ENCODE measurements at places on chromosomes 7 and 10.

GRCh38 chr7:11591055-11591633 lies 240.9 kb downstream of the THSD7A start:
- no peak overlapping the region for H3K27ac ChIP-seq
- no peaks in the 10 kb centered on the region for H3K36me3 ChIP-seq
- H3K4me1 ChIP-seq = no peaks in the 10 kb centered on the region
- H3K27me3 ChIP-seq = no peaks in the 10 kb centered on the region
- no peak overlapping the region for H3K4me3 ChIP-seq
- no peak for DNase-seq

GRCh38 chr7:11786186-11786585 lies 45.8 kb downstream of the THSD7A start:
- H3K4me3 ChIP-seq = no peak overlapping the region
- H3K36me3 ChIP-seq = no peaks in the 10 kb centered on the region
- no peaks in the 10 kb centered on the region for H3K4me1 ChIP-seq
- DNase-seq = no peak
- no peaks in the 10 kb centered on the region for H3K27me3 ChIP-seq

DNA sequence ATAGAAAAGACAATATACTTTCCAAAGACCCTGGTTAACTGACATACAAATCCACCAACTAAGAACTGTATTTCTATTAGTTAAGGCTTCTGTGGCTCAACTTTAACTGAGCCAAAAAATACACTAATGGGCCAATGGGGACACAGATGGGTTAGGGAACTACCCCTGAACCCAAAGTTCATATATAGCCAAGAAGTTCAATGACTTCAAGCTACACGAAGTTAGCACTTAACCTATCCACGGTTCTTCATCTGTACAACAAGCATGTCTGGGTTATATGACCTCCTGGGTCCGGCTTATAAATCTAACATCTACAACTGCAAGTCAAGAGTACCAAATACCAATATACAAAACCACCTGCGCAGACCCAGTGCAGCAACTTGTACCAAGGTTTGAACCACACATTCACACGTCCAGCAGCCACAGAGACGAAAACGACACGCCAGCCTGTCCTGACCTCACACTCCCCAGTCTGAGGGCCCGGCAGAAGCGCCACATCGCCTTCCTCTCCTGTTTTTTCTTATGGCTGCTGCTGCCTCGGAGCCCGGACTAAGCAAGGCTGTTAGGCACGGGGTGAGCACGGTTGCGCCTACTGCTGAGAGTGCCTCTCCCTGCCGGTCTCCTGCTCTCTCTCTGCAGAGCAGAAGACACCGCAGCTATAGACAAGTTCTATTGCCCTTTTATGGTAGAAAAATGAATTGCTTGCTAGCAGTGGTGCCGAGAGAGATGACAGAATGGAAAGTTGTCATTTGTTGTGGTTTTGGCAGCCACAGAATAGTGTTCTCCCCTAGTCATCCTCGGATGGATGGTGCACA lies 86.3 kb downstream of the RNF216 start:
- peaks cover 100% of the 10 kb centered on the region for H3K4me1 ChIP-seq
- DNase-seq = no peak
- peak overlapping the region; percentile 4 for H3K4me3 ChIP-seq
- H3K36me3 ChIP-seq = no peaks in the 10 kb centered on the region

- no peak overlapping the region for H3K4me3 ChIP-seq
- peaks cover 15% of the 10 kb centered on the region for H3K4me1 ChIP-seq
- H3K27ac ChIP-seq = no peak overlapping the region
Observed at GRCh38 chr7:100486753-100487446, 3.2 kb downstream of the NYAP1 start.

GRCh38 chr10:96416643-96417042 lies 57.8 kb upstream of the OPALIN start:
- no peak overlapping the region for H3K27ac ChIP-seq
- H3K4me3 ChIP-seq = no peak overlapping the region
- no peaks in the 10 kb centered on the region for H3K4me1 ChIP-seq
- no peaks in the 10 kb centered on the region for H3K36me3 ChIP-seq

DNA sequence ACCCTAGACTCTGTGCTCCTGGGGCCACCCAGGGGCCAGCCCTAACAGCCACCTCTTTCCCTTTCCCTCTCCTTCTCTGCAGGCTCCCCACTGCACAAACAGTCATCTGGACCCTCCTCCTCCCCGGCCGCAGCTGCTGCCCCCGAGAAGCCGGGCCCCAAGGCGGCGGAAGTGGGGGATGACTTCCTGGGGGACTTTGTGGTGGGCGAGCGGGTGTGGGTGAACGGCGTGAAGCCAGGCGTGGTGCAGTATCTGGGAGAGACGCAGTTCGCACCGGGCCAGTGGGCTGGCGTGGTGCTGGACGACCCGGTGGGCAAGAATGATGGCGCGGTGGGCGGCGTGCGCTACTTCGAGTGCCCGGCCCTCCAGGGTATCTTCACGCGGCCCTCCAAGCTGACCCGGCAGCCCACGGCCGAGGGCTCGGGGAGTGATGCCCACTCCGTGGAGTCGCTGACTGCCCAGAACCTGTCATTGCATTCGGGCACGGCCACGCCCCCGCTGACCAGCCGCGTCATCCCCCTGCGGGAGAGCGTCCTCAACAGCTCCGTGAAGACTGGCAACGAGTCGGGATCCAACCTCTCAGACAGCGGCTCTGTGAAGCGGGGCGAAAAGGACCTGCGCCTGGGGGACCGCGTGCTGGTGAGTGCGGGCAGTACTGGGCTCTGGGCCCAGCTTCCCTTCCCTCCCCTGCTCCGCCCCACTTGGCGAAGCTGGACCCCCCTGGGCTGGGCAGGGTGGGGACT lies 49.3 kb downstream of the CLIP2 start:
- no peak for DNase-seq
- no peaks in the 10 kb centered on the region for H3K4me1 ChIP-seq
- no peak overlapping the region for H3K4me3 ChIP-seq
- H3K27ac ChIP-seq = no peak overlapping the region

DNA sequence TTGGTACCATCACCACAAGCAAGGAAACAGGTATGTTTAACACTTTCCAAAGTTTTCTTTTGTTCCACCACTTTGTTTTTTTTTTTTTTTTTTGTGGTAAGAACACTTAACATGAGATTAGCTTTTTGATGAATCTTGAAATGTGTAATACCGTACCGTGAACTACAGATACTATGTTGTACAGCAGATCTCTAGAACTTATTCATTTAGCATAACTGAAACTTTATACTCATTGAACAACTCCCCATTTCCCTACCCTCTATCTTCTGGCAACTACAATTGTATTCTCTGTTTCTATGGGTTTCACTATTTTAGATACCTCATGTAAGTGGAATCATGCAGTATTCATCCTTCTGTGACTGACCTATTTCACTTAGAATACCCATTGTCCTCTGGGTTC lies 162.7 kb upstream of the ITGB1 start:
- H3K36me3 ChIP-seq = no peaks in the 10 kb centered on the region
- H3K4me3 ChIP-seq = no peak overlapping the region
- H3K27ac ChIP-seq = no peak overlapping the region
- DNase-seq = no peak

- no peak overlapping the region for H3K27ac ChIP-seq
- H3K36me3 ChIP-seq = no peaks in the 10 kb centered on the region
- no peaks in the 10 kb centered on the region for H3K27me3 ChIP-seq
- no peaks in the 10 kb centered on the region for H3K4me1 ChIP-seq
Observed at GRCh38 chr10:116146372-116147140, 126.5 kb downstream of the GFRA1 start.

DNA sequence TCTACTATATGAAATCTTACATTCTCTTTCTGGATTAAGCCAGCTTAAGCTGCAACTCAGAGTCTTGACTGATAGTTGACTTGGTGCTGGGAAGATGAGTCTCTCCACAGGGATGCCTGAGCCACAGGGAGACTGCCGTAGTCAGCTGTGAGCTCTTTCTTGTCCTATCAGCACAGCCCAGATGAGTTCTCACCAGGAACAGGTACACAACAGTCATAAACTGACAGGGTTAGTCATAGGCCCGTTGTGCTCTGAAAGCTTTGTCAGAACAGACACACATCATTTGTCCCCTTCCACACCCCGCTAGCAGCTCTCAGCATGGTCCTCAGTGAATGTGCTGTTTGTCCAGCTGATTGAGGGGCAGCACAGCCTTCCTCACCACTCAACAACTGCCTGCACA lies 221.6 kb downstream of the RPS24 start:
- no peaks in the 10 kb centered on the region for H3K4me1 ChIP-seq
- H3K4me3 ChIP-seq = no peak overlapping the region
- no peak overlapping the region for H3K27ac ChIP-seq
- H3K36me3 ChIP-seq = no peaks in the 10 kb centered on the region

DNA sequence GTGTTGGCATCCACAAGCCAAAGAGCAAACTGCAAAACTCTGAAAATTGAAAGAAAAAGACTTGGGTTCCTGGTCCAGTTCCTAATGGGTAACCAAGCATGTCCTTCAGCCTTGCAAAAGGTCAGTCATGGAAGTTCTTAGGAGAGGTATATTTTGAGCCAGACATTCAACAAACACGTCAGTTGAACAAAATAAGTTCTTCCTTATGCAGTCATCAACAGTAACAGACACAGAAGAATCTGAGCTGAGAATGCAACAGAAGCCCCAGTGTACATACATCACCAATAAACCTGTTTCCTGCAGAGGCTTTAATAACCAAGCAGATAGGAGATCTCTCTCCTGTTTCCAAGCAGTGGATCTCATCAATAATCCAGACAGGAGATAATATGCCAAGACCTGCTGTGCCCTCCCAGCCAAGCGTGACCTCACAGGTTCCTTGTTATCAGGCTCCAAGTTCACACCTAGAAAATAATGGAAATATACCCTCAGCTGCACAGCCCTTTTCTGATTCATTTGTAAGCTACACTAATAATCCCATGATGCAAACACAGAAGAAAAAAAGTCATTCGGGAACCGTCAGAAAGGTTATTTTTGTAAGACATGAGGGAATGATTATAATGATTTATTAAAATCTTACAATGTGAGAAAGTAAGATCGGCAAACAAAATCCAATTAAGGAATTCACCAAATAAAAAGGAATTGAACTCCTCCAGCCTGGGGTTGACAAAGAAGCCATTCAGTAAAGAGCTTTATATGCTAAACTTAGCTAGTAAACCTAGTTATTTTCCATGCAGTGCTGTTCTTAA lies 90.7 kb downstream of the DGKI start:
- no peaks in the 10 kb centered on the region for H3K36me3 ChIP-seq
- H3K4me1 ChIP-seq = peaks cover 3% of the 10 kb centered on the region
- H3K27me3 ChIP-seq = no peaks in the 10 kb centered on the region
- DNase-seq = no peak

Data from esophagus squamous epithelium (tissue), 5 donors.